Upper lobe of left lung (tissue), 6 donors: ENCODE measurements at places on chromosomes 1 and 21. TPM values are rescaled to one million over a fixed set of nuclear protein-coding genes. Genes with fewer than 3 reads are reported as not detected.

- DNase-seq = no peak
Measured at GRCh38 chr1:13832100-13832499, 132.1 kb downstream of the PRDM2 start.

DNA sequence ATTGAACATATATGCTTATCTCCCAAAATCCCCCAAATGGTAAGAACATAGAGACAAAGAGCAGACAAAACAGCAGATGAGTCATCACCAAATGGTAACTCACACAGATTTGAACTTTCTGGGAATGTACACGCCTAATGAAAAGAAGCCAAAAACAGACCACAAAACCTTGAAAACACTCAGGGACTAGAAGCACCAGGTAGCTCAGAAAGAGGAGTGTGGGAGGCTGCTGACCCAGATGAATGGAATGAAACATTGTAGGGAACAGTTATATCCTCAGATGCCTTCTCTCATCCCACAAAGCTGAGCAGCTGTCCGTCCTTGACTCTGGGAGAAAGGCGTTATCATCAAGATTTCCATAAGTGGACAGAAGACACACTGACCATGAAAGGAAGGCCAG is 307.0 kb upstream of the USP25 start:
- no peak for DNase-seq

- DNase-seq = no peak
Measured at GRCh38 chr1:24970399-24970753, 40.3 kb upstream of the RUNX3 start.

The CELSR2 gene
- 5.9 TPM for total RNA-seq

The CELF3 gene
- not detected for total RNA-seq
